ENCODE measurements at places on chromosomes 4 and X.
A peak's percentile ranks its signal among the peaks of the same experiment; 100 is the strongest.

DNA sequence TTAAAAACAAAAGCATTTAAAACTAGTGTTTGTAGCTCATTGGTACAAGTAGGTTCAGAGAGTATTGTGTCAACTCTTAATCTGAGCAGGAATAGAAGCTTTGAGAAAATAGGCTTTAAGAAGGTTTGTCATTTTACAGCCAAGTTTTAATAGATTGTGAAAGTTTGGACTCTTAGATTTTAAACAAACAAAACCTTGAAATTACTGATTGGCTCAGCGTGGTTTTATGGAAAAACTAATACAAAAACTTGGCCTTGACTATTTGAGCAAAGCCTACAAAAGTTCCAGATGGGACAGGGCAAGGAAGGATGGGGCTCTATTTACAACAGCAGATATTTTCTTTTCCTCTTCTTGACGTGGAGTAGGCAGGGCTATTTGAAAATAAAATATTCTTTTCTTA is 16.5 kb downstream of the ZFX start:
- DNase-seq = no peak

GRCh38 chrX:136658151-136658550 is 10.2 kb downstream of the CD40LG start:
- no peak for DNase-seq

GRCh38 chrX:15150586-15150985 is 119.3 kb downstream of the ASB9 start:
- DNase-seq = no peak

DNA sequence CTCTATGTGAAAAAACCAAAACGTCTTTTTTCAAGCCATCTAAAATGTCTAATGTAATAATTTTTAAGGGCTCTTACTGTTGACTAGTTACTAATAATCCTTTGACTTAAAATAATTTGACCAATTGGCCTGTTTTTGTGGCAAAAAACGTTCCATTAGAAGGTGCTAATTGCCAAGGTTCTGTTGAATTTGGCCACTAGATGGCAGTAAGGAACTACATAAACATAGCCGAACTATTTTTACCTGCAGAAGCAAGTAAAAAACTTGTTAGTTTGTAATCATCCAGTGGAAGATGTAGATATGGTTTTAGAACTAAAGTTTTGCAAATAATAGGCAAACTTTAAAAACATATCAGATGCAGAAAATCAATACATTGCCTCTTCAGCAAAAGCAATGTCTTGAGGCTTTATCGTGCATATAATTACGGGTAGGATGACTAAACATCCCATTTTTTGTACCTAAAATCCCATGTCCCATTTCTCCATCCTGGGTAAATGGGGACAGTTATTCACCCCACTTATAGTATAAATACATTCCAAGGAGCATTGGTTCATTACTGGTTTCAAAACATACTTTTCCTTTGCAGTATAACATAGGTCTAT is 57.6 kb downstream of the PROM1 start:
- DNase-seq = no peak

GRCh38 chr4:74118600-74119338 is 19.8 kb upstream of the CXCL2 start:
- no peak for DNase-seq

DNA sequence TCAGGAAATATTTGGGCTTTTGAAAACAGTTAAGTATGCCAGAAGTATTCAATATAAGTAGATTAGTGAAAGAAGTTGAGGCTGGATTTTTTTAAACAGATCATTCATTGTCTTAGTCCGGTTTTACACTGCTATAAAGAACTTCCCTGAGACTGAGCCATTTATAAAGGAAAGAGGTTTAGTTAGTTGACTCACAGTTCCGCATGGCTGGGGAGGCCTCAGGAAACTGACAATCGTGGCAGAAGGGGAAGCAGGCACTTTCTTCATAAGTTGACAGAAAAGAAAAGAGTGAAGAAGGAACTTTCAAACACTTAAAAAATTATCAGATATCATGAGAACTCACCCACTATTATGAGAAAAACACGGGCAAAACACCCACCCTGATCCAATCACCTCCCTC is 31.1 kb upstream of the CYLC1 start:
- DNase-seq = no peak

DNA sequence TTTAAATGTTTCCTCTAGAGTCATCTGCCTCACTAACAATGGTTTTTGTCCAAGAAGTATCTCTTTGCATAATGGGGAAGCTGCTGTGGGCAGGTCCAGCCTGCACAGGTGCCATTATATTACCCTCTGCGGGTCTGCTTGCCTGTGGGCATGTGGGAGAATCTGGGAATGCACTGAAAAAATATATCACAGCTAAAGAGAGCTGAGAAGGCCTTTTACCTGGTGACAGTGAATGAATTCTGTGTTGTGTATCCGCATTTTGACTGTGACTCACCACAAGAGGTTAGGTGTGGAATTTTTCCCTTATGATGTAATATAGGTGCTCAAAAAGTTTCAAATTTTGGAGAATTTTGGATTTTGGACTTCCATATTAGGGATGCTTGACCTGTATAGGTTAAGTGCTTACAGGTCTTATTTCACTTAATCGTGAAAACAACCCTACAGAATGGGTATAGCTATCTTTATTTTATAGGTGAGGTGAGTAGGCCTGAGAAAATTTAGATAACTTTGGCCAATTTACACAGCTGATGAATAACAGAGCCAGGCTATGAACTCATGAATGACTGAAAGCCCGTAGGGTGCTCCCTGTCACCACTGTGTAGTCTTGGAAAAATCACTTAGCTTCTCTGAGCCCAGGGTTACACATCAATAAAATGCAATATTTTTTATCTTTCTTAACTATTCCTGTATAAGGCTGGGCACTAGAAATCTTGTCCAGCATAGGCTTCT is 198.0 kb upstream of the EPHA5 start:
- no peak for DNase-seq

DNA sequence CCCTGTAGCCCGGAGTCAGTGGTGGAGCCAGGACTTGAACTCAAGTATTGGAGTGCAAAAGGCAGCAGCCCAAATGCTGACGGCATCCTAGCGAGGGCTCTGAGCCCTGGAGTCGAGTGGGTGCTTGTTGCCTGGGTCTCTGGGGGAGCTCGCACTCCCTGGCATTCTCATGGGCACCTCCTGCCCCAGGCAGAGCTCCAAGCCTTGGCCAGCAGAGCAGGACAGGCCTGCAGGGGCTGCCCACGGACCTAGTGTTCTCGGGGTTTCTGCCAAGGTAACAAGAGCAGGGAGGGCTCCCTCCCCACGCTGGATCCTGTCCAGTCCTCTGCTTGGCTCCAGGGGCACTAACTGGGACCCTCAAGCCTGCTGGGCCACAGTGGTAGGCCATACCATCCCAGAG is 17.6 kb upstream of the WFS1 start:
- no peak for DNase-seq

DNA sequence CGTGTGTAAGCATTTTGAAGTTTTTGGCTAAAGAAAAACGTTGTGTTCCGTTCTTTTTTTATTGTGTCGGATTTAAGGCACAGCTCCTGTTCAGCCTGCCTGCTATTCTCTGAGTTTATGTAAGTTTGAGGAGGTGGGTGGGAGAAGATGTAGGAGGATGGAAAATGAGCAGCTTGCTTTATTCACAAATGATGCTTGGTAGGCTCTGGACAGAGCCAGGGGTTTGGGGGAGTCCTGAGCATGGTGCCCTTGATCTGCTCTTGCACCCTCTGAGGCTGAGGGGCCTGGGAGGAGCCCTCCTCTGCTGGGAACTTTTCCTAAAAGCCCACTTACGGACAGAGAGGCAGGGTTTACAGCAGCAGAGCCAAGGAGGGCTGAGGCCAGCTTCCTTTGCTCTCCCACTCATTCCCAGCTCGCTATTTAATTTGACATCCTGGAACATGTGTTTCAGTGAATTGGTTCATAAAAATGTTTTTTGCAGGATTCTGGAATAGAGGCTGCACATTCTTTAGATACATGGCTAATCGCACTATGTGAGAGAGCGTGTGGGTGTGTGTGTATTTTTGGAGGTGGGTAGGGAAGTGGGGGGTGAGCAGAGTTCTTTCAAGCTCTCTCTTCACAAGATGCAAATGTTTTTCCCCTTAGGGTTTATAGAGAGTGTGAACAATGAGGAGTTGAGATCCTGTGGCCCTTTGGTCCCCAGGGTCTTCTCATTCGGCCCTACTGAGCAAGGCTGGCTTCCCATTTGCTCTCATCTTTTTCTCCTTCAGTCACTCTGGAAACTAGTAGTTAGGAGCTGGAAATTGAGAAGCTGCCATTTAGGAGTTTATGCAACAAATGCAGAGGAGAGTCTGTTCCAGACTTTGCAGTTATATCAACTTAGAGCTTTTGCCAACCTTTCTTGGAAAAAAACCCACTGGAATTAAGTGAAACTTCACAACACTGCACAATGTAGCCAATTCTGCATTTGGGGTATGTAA is 32.1 kb downstream of the TMEM131L start:
- DNase-seq = no peak

- DNase-seq = no peak
These were observed 75.5 kb downstream of the ING2 start for GRCh38 chr4:183580370-183580769.

DNA sequence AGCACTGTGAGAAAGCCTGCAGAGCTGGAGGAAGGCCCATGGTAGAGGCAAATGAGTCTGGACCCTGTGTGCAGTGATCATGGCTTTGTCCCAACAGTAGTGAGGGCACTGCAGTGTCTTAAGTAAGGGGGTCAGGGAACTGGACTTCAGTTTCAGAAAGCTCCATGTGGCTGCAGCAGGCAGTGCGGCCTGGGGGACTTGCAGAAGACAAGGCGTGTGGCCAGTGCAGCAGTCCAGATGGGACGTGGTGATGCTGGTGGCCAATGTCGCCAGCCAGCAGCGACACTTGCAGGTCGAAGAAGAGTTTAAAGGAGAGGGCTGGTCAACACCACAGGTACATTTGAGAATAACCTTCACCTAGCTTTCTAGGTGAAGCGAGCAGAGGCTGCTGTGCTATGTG is 113.4 kb downstream of the ZNF827 start:
- no peak for DNase-seq

DNA sequence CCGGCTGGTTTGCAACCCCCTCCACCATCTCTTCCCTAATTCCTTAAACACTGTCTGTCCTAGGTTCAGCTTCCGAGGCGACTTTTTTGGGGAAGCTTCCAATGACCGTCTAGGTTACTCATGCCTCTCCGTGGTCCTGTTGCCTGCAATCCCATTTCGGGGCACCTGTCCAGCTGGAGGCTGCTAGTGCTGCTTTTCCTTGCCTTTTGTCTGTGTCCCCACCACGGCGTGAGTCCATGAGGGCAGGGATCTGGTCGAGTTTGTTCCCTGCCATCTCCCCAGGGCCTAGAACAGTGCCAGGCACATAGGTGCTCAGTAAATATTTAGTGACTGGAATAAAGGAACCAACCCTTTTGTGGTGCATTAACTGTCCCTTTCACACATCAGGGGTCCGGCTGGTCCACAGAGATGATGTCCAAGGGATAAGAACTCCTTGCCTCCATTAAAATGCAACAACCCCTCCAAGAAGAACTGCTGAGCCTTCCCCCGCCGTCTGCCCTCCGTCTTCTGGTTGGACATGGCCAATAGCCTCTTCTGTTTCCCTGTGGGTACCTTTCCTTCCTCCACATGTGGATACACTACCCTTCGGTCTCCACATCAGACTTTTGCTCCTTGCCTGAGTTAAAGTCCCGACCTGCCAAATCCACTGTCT is 5.7 kb upstream of the SORCS2 start:
- no peak for DNase-seq

DNA sequence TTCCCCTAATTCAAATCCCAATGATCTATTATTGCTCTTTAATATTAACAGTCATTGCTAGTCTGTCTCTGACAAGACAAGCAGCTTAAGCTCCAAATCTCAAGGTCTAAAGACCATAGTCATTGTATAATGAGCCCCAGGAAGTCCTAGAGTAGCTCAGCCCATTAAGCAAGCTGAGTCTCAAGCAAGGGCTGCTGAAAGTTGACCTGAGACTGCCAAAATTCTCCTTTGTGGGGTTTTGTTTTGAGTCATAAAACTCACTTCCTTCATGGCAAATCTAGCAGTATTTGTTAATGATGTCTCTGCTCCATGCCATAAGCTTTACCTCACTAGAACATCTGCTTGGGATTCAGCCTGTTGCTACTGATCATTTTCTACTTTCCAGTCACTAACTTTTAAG is 313.2 kb downstream of the ANTXR2 start:
- no peak for DNase-seq

DNA sequence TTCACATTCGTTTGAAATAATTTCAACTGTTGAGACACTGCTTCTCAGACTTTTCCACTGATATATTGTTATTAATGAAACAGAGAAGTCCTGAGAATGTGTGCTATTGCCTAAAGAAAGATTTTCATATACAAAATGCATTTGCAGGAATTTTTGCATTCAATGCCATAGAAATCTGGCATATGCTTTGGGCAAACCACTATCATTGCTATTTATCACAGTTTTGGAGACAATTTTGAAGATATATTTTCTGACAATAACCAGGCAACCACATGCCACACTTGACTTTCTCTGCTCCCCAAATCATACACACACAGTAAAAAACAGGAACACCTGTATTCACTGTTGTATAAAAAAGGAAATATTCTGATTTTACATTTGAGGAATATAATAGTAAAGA is 1303.7 kb upstream of the IGFBP7 start:
- no peak for DNase-seq

GRCh38 chr4:123986268-123986798 is 589.7 kb downstream of the SPRY1 start:
- DNase-seq = no peak

DNA sequence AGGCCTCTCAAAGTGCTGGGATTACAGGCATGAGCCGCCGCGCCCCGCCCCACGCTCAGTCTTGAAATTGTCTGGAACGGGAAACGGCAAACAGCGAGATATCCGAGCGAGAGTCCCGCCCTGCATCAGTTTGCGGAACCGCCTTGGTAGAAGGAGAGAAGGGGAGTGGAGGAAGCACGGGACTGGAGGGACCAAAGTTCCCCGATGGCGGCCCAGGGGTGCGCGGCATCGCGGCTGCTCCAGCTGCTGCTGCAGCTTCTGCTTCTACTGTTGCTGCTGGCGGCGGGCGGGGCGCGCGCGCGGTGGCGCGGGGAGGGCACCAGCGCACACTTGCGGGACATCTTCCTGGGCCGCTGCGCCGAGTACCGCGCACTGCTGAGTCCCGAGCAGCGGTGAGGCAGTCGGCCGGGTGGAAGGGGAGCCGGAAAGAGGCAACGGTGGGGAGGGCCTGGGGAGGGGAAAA is at the start of gene BST1:
Gene BST1, plus strand, starts transcription at position 125 of the 463 bp plus-strand sequence. Its CDS starts 80 bp downstream, at position 205.
- DNase-seq = peak; percentile 50

DNA sequence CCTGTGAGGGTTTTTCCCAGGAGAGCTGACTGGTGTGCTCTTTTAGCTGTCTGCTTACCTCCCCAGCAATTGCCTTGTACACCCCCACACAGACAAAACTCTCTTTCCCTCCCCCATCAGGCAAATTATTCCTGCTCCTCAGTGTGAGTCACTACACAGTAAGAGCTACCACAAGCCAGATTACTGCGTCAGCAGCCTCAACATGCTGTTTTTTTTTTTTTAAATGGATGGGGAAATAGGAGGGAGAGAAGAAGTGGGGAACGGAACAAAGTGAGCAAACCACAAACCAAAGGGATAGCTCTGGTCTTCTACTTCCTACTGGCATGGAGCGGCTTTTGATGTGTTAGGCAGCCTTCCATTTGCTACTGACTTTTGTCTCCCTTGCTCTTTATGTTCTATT is 107.5 kb upstream of the ACSL4 start:
- DNase-seq = no peak

GRCh38 chr4:139942241-139942640 is 211.7 kb downstream of the MAML3 start:
- DNase-seq = no peak

GRCh38 chr4:64205376-64205775 is 203.9 kb downstream of the TECRL start:
- DNase-seq = no peak

All from activated B cell treated with CpG ODN at 0.5 μM for 24 hours (primary cell).